ENCODE measurements at places on chromosomes 13 and 19.

GRCh38 chr19:33927789-33928457, 131.3 kb downstream of the KCTD15 start:
- DNase-seq, result no peak

- no peak for DNase-seq
These were observed 5.3 kb upstream of the TCF3 start for GRCh38 chr19:1657746-1658145.

DNA sequence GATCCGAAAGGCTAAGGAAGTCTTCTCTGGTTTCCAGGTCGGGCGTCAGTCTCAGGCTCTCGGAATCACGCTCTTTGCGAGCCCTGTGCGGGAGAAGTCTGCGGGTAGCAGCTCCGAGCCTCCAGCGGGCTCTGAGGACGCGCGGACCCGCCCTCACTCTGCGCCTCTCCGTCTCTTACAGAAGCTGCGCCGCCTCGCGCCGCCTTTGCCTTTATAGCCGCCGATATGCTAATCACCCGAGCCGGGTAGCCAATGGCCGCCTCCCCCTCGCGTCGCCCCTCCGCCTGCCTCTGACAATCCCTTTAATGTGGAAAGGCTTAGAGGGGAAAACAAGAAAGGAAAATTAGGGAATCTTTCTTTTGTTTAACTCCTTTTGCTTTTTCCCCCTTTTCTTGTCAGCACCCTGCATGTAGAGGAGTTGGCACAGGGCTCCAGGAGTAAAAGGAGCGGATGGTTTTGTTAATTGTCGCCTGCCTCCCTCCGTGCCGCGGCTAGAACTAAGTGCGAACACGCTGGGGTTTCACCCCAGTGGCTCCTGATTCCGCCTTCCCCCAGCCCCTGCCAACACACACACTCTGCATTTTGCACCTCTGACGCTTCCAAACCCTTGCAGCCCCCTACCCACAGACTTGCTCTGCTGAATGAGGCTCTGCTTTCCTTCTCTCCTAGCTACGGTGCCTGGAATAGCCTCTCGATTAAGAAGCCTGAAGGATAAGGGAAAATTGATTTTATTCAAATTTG, at the start of gene PCDH8:
TSS of gene PCDH8 (minus strand) at position 186 of the 741 bp plus-strand sequence. CDS start 204 bp downstream, outside the sequence.
- DNase-seq, result no peak

GRCh38 chr13:31209172-31209840, 9.5 kb downstream of the B3GLCT start:
- DNase-seq, result no peak

GRCh38 chr13:34174671-34175145, 356.8 kb downstream of the RFC3 start:
- DNase-seq, result no peak

DNA sequence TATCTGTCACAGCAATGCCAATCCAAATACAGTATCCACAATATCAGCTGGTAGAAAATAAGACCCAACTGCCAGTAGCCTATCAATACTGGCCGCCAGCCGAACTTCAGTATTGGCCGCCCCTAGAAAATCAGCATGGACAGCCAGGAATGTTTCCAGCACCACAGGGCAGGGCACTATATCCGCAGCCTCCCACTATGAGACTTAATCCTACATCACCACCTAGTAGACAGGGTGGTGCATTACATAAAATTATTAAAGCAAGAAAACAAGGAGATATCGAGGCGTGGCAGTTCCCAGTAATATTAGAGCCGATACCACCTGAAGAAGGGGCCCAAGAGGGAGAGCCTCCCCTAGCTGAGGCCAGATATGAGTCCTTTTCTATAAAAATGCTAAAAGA, 111.3 kb downstream of the ZNF486 start:
- no peak for DNase-seq

GRCh38 chr13:22012686-22013085, 341.8 kb downstream of the FGF9 start:
- DNase-seq, result no peak

DNA sequence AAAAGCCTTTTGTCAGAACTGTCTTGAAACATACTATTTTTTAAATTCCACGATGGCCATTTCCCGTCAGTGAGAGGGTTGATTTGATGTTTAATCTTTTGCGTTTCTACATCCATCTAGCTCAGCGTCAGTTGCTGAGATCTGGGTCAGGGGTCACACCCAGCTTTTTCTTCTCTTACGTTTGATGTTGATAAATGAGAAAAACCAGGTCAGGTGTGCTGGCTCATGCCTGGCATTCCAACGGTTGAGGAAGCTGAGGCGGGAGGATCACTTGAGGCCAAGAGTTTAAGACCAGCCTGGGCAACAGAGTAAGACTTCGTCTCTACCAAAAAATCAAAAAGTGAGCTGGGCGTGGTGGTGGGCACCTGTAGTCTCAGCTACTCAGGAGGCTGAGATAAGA, 168.9 kb downstream of the PTPRS start:
- no peak for DNase-seq

GRCh38 chr13:59495299-59495698, 668.4 kb downstream of the DIAPH3 start:
- no peak for DNase-seq

- DNase-seq, result peak; percentile 17
These were observed 7.0 kb upstream of the MYDGF start for GRCh38 chr19:4676955-4677731.

- DNase-seq, result no peak
These were observed 8.5 kb downstream of the PLEKHA4 start for GRCh38 chr19:48859711-48860572.

DNA sequence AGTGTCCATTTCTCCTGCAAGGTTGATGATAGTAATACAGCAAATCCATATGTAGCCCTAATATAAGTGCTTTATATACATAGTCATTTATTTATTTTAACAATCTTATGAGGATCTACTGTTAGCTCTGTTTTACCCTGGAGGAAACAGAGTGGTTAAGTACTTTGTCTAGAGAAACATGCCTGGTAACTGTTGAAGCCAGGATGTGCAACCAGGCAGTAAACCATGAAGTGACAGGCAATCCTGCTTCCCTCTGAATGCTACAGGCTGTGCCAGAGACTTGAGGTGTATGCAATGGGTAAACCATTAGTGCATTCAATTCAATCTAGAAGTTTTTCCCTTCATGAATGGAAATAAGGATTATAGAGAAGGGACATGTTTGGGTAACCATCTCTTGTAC, 911.0 kb downstream of the PCDH17 start:
- no peak for DNase-seq

DNA sequence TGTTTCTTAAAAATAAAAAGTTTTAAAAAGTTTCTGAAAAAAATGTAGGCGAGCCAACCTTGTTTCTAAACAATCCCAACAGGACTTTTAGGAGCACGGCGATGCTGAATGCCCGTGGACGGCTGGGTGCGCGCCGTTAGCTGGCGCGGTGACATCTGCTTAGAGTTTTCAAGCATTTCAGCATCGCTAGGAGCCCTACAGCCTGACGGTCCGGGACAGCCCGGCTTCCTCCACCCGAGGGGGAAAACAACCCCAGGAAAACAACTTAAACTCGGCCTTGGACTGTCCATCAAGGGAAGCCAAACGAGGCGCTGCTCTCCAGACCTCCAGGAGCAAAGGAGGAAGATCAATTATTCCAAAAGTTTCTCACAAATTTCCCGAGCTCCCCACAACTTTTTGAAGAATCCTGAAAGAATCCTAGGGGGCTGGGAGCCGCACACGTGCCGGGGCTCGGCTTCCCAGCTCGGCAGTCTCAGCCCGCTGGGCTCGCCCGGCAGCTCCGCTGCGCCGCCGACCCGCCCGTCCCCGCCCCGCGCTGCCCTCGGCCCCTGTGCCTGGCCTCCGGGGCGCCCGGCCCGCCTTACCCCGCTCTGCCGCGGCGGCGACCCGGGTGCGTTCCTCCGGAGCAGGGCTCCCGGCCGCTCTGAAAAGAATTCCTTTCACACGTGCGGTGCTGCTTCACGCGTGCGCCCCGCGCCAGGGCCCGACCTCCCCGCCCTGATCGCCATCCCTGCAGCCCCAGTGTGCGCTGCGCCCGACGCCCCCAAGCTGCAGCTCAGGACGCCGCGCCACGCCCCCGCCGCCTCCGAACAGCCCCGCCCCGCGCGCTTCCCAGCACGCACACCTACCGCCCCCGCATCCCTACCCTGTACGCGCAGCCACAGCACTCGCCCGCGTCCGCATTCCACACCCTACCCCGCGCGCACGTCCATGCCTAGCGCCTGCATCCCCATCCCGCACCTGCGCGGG, at the start of gene GJA3:
TSS of gene GJA3 (minus strand) at position 747 of the 969 bp plus-strand sequence. CDS start 17,764 bp downstream, outside the sequence.
- peak; percentile 36 for DNase-seq

- no peak for DNase-seq
These were observed 8.0 kb downstream of the PTH2 start for GRCh38 chr19:49415102-49415809.

DNA sequence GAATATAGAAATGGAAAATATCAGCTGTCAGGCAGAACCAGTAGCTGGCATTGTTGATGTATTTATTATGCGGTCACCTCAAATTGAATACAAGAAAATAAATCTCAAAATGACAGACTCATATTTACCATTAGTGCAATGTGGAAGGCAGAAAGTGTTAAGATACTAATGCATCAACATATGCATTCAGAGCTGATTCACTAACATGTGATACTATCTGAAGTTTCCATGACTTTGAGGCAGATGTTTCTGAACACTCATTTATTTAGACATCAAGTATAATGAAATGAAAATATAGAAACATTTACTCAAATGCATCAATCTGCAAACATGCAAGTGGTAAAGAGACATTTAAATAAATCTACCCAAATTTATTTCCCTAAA, 474.2 kb upstream of the SLC10A2 start:
- no peak for DNase-seq

GRCh38 chr19:18529782-18530181, 7.9 kb upstream of the ELL start:
- DNase-seq, result no peak

DNA sequence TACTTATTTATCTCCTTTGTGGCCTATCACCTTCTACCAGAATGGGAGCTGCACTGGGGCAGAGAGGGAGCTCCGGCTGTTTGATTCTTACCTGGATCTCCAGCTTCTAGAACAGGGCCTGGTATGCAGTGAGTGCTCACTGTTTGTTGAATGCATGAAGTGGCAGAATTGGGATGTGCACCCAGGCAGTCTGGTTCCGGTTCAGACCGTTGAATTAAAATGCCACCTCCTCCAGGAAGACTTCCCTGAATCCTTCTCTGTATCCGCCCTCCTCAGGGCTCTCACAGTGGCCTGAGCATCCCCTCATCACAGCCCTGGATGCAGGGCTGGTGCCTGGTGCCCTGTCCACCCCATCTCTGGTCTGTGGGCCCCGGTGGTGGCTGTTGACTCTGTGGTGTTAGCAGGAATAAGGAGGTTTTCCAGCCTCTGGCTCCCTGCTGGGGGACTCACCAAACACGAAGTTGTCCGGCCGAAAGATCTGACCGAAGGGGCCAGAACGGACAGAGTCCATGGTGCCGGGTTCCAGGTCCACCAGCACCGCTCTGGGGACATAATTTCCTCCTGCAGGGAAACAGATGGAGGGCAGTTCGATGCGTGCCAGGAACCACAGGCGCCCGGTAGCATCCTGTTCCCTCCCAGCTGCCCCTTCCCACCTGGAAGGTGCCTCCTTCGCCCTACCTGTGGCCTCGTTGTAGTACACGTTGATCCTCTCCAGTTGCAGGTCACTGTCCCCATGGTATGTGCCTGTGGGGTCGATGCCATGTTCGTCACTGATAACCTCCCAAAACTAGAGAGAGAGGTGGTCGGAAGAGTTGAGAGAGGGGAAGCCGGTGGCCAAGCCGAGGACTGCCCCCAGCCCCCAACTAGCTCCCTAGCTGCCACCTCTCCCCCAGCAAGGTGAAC, 1.0 kb downstream of the TUBB4A start:
- DNase-seq, result no peak

GRCh38 chr13:113260996-113261395, 36.0 kb upstream of the LAMP1 start:
- DNase-seq, result no peak

DNA sequence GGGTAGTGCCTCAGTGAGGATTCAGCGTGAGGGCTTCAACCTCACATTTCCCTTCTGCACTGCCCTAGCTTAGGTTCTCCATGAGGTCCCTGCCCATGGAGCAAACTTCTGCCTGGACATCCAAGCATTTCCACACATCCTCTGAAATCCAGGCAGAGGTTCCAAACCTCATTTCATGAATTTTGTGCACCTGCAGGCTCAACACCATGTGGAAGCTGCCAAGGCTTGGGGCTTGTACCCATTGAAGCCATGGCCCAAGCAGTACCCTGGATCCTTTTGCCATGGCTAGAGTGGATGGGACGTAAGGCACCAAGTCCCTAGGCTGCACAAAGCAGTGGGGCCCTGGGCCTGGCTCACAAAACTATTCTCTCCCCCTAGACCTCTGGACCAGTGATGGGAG, 877.1 kb upstream of the KLHL1 start:
- DNase-seq, result no peak

DNA sequence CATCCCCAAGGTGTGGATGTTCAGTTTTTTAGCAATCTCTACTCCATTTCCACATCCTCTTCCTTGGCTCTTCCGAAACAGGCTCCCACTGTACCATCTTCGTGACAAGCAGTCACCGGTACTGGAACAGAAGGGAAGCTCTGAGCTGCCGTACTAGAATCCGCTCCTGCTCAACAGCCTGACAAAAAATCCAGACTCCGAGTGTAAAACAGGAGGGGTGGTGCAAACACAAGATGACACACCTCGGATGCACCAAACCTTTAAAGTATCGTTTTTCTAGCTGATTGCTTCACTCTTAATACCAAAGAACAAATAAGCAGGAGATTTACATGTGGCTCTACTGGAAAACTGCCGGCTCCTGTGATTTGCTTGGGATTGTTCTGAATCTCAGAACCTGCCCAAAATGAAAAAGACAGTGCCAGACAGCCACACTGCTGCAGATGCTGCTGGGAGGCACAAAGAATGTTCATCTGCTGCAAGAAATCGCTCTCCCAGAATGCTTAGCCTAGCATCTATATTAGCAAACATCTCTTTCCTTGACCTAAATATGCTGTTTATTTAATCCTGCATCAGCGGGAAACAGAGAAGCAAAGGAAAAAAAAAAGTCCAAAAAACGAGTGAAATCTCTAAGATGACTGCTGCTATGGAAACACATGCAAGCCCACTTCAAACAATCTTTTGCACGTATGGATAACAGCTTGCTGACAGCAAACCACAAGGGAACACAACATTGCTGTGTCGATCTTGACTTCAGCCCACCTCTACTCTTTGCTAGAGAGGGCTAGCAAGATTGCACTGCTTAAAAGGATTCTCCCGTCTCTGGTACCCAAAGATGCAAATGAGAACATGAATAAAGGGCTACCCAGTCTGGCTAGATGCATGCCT, 38.0 kb upstream of the DOCK9 start:
- peak; percentile 59 for DNase-seq

DNA sequence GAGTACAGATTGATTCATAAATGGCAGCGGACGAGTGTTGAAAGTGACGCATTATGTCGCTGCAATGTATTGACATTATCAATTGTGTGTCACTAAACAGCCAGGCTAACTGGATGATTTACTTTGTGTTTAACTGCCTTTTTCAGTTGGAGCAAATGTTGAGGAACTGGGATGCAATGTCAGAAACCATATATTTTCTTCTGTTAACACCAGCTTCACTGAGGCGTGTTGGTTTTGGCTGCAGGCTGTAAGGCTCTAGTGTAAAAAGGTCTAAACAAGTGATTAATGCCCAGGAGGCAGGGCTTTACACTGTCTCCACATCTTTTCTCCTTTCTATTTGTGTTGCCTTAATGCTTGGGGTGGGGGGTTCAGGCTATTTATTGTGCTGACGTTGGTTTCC, 80.1 kb downstream of the GGACT start:
- DNase-seq, result no peak

GRCh38 chr13:42875475-42876269, 94.3 kb downstream of the FAM216B start:
- no peak for DNase-seq

All from DND-41 (cell line).